Lower lobe of right lung (tissue), 2 donors: ENCODE measurements at places on chromosomes 11 and 22.

DNA sequence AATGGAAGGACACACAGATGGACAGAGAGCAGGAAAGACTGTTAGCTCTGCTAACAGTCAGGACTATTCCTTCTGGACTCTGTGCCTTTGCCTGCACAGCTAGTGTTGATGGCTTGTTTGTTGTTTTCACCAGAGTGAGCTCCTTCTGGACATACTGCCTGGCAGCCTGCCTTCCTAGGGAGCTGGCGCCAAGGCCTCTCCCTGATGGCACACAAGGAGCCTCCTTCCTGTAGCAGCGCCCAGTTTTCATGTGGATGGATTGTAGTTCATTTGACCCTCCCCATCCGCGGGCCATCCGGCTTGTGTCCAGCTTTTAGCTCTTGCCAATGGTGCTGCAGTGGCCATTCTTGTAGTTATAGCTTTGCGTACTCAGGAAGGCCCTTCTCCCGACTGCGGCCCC lies 16.6 kb upstream of the BCR start:
- no peak for DNase-seq

GRCh38 chr22:31987218-31987617 lies 42.9 kb downstream of the YWHAH start:
- no peak for DNase-seq

DNA sequence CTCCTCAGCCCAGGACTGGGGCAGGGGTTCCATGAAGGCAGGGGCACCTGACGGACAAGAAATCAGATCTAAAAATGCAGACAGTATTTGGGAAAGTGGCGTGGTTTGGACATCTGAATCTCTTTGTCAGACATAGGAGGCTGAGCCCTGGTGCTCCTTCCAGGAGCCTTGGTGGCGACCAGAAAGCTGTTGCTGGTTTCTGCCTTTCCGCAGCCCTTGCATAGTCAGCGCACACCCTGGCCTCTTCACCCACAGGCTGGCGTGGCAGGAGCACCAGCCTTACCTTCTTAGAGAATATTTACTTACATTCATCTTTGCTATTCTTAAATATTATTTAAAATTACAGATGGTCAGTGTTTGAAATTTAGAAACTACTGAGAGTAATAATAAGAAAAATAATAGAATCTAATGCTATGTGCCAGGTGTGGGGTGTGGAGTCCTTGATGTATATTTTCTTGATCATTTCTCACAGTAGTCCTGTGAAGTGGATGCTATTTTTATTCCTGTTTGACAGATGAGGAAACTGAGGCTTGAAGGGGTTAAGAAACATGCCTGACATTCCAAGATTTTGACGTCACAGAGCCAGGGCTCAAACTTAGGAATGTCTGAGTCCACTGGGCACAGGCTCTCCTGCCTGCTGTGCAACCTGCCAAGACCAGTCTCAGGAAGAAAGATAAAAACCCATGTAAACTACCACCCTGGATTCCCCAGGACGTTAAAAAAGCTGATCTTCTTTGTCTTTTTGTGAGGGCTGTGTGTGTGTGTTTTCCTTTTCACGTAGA lies 51.6 kb downstream of the TBC1D22A start:
- no peak for DNase-seq

DNA sequence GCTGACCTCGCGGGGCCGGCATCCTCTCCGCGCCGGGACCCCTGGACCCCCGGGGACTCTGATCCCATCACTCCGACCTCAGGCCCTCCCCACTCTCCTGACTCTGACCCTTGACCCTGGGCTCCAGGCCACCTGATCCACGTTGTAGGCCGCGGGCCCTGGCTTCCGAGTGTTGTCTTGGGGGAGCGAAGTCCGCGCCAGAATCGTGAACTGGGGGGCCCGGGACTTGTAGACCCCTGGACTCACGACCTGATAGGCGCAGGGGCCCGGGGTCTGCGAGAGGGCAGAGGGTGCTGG lies 716 bp upstream of the TYMP start:
- DNase-seq: no peak

DNA sequence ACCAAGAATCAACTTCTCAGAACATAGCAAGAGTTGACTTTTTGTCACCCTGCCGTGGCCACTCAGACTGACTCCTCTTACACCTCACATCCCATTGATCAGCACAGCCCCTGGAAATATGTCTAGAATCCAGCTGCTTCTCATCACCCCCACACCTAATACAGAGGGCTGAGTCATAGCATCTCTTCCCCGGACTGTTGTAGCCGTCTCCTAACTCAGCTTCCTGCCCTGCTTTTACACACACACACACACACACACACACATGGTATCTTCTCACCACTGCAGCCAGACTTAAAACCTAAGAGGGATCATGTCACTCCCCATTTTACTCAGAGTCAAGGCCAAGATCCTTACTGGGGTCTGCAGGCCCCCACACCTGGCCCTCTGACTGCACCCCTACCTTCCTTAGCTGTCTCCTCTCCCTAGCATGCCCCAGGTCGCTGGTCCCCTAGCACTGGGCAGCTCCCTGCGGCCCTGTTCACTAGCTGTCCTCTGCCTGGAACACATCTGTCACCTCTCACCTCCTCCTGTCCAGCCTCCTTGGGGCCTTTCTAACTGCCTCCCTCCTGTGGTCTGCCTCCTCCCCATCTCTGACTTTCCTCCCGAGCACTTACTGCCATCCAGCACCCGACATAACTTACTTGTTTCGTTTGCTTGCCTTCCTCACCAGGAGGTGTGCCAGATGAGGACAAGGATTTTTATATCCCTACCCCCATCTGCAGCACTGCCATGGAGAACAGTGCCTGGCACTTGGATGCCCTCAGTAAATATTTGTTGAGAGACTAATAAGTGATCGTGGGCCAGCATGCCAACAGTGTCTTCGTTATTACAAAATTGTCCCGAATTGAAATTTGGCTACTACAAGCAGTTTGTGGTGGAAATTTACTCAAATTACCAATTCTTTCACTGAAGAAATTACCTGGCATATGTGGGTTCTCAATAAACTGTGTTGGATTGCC lies 61.9 kb downstream of the BMAL1 start:
- DNase-seq: no peak

GRCh38 chr11:21622995-21623394 lies 569.9 kb upstream of the ANO5 start:
- no peak for DNase-seq

GRCh38 chr11:86896441-86896841 lies 58.8 kb downstream of the FZD4 start:
- DNase-seq: no peak

- DNase-seq: no peak
Measured at GRCh38 chr22:37627545-37627944, 11.9 kb upstream of the SH3BP1 start.

DNA sequence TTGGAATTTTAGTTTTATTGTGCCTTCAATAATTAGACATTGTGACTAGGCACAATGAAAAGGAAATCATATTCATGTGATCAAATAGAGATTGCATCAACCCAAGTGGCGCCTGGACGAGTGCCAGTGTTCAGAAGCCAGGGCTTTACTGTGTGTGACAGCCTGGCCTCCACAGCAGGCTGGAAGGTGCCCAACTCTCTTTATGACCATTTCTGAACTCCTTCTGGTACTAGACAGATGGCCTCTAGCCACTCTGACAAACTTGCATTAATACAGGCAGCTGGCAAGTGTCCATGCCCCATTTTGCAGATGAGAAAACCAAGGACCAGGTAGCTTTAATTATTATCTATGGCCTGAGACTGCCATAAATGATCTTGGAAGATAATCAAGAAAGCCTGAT lies 8.3 kb upstream of the POU2AF1 start:
- peak; percentile 84 for DNase-seq

DNA sequence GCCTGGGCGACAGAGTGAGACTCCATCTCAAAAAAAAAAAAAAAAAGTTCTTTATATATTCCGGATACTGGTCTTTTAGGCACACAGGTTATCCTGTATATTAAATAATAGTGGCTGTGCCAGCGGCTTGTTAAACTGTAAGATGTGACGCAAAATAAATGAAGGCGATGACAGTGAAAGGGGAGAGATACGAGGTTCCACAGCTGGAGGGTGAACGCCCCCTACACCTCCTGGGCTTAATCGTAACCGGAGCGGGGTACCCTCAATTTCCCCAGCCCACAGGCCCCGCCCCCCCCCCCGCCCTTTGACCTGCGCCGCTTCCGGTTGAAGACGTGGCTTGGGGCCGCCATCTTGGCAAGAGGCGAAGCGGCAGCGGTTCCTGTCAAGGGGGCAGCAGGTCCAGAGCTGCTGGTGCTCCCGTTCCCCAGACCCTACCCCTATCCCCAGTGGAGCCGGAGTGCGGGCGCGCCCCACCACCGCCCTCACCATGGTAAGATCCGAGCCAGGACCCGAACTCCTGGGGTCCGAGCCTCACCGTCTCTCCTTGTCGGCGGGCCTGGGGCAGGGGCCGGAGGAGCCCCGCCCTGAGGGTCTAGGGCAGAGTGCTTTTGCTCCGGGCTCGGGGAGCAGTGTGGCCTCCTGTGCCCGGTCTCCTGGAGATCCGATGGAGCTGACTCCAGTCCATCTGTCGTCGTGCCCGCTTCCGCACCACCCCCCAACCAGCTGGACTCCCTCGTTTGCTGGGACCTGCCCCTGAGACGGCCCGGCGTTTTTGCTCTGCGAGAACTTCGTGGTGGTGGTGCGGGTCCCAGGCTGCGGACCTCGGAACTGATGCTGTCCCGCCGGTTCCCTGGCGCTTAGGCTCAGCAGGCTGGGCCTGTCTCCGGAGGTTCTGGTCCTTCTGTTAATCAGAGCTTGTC lies at the start of gene ARCN1:
Gene ARCN1, plus strand, starts transcription at position 349 of the 920 bp plus-strand sequence. Its CDS starts 139 bp downstream, at position 488.
- peak; percentile 85 for DNase-seq

- DNase-seq: no peak
Measured at GRCh38 chr11:67656278-67656922, 5.9 kb upstream of the ACY3 start.

DNA sequence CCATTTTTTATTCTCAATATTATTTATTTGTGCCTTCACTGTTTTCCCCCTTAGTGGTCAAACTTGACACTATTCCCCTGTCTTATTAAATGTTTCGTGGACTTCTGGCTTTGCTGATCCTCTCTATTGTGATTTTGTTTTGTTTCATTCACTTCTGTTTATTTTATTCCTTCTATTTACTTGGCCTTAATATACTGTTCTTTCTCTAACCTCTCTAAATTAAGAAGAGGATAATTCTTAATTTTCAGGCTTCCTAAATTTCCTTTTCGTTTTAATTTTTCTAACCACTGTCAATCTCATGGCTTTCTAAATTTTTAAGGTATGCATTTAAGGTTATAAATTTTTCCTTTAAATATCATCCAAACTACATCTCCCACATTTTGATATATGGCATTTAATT lies 83.0 kb upstream of the KCNQ1OT1 start:
- no peak for DNase-seq

DNA sequence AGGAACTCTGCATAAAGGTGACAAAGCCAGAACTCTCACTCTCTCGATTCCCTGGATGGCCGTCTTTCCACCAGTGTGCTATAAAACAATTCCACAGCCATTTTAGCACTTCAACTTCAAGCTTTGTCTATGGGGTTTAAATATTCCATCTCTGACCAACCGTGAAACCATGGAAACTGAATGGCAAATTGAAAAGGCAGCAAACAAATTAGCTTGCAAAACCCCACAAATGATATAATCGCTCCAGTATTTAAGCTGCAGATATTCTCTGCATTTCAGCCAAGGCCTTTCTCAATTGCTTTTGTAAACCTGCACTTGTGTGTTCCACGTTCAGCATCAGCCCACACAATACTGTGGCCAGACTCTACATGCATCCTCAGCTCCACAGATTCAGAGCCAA lies 131.7 kb upstream of the ISX start:
- DNase-seq: no peak

DNA sequence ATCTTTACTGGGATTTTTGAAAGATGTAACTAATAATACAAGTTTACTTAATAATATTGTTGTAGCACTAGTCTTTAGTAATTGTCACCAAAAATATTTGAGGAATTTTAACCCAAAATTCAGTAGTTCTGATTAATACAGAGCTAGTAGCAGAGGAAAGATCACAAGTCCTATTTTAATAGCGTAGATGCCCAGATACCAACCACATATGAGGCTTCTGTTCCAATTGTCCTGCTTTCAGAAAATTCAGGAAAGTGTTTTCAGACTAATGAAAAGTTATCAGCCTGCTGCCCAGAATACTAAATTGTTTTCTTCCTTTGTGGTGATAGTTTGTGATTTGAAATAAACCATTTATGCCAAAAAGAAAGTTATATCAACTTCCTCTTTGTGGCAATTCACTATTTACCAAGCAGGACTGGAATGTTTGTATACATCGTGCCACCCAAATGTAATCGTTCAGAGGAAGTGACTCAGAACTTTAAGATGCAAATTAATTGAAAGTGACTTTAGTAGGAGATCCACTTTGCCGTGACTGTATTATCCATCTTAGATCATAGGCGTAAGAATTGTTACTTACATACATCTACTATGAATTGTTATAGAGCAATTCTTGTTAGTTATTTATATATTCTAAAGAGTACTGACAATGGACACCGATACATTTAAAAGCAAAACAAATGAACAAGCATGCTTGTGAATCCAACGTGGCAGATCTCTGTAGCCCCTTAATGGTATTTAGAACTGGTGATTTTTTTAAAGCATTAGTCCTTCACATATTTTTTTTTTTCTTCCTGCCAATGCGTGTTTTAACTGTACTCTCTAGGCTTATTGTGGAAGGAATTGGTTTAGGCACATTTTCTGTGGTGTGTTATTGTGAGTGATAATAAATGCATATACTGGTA lies 231.0 kb downstream of the DDX10 start:
- no peak for DNase-seq

DNA sequence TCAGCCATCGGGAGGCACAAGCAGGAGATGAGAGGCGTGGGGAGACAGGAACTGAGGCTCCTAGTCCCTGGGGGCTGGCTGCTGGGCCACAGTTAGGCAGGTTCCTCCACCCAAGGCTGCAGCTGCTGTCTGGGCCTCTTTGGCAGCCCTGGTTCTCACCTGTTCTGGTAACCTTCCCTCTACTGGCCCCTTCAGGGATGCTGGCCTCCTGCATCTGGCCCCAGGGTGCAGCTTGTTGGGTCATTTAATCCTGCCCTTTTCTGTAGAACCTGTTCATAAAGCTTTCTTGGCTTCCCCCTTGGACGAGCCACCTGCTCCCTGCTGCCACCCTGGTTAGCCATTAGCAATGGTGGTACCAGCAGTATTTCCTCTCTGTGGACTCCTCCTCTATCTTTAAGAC lies 5.5 kb downstream of the USH1C start:
- no peak for DNase-seq

DNA sequence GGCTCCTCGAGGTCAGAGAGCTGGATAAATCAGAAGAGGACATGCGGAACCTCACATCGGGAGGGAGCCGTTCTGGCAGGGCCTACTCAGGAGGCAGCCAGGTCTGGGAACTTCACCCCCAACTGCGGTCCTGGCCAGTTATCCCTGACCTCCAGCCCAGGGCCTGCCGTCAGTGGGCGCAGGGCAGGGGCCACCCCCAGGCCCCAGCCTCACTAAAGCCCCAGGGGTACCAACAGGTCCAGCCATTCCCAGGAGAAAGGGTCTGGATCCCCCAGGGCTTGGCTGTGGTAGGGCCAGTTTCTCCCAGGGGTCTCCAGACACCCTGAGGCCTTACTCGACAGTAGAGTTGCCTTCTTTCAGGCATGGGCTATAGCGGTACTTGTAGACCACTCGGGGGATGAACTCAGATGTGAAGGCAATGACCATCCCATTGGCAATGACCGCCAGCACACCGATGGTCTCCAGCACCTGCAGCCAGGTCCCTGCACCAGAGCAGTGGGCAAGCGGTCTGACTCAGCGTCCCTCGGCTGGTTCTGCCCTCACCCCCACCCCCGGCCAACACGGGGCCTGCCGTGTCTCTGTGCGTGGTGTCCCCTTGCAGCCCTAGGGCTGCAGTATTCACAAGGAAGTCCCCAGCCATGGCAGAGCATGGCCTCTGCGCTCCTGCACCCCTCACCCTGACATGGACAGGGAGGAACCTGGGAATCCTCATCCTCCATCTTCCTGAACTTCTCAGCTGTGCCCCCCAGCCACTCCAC lies 4.6 kb upstream of the SIGIRR start:
- peak; percentile 44 for DNase-seq

- DNase-seq: no peak
Measured at GRCh38 chr11:2277008-2277346, 6.6 kb upstream of the ASCL2 start.
